Renal cortex interstitium (tissue), 15 donors: ENCODE measurements at places on chromosomes 3 and 15. TPM values are rescaled to one million over a fixed set of nuclear protein-coding genes. Genes with fewer than 3 reads are reported as not detected.

The CEP19 gene
- polyA plus RNA-seq: 4.7 TPM

The LRRC31 gene
- polyA plus RNA-seq: 0.17 TPM

The UROC1 gene
- polyA plus RNA-seq: 0.09 TPM

The TMEM41A gene
- 27.9 TPM for polyA plus RNA-seq

- DNase-seq: no peak
Measured at GRCh38 chr3:45123581-45124269, 22.5 kb downstream of the CDCP1 start.

GRCh38 chr3:150135287-150135721 lies 164.6 kb upstream of the PFN2 start:
- DNase-seq: no peak

GRCh38 chr3:60770532-60770931 lies 480.7 kb downstream of the FHIT start:
- no peak for DNase-seq

DNA sequence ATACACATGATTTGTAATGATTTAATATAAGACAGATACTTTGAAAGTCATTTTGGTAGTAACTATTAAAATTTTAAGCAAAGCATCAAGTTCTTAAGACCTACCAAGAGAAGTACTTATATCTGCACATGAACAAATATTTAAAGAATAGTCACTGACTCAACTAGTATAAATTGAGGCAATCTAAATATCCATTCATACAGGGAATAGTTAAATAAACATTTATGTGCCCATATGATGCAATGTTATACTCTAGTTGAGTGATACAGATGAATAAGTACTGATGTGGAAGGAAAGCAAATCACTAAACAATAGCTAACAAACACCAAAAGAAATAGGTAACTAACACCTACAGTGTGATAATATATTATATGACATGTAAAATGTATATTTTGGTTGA lies 527.7 kb downstream of the EPHA3 start:
- no peak for DNase-seq

DNA sequence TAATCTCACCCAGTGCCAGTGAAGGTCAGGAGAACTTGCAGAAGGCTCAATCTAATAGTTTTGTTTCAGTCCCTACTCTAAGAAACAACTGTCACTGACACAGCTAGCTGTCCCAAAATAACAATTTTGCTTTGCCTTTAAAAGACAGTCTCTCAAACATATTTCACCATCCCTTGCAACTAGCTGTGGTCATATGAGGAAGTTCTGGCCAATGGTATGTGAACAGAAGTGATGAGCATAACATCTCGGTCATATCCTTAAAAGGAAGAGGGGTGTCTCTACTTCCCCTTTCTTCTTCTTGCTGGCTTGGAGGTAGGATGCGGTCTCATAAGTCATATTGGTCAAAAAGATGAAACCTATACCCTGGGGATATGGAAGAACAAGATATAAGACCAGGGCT lies 198.1 kb downstream of the NEK10 start:
- DNase-seq: no peak
